Cardiac muscle cell (in vitro differentiated cells and primary cell): ENCODE measurements at places on chromosomes 2 and 18. TPM values are rescaled to one million over a fixed set of nuclear protein-coding genes. Genes with fewer than 3 reads are reported as not detected.
A peak's percentile ranks its signal among the peaks of the same experiment; 100 is the strongest.

- no peak for DNase-seq
These were observed 897.4 kb upstream of the KLHL29 start for GRCh38 chr2:22487541-22487940.

DNA sequence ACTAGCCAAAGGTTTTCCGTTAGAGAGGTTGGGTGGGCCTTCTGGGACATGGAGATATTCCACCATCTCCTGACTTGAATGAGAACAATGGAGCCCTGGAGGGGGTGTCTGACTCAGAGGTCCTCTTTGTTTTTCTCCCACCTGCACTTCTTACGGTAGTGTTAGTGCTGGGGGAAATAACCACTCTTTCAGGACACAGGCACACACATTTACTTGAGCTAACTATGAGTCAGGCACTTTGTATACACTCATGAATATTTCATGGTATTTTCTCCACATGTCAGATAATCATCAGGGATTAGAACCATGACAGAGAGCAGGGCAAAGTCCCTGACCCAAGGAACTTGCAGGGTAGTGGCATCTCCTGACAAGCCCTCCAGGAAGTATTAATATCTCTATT lies 439.1 kb downstream of the TSN start:
- no peak for DNase-seq

GRCh38 chr2:220946552-220946951 lies 625.6 kb downstream of the EPHA4 start:
- DNase-seq: no peak

- peak; percentile 79 for DNase-seq
These were observed 62.0 kb downstream of the CACNB4 start for GRCh38 chr2:152036611-152037469.

DNA sequence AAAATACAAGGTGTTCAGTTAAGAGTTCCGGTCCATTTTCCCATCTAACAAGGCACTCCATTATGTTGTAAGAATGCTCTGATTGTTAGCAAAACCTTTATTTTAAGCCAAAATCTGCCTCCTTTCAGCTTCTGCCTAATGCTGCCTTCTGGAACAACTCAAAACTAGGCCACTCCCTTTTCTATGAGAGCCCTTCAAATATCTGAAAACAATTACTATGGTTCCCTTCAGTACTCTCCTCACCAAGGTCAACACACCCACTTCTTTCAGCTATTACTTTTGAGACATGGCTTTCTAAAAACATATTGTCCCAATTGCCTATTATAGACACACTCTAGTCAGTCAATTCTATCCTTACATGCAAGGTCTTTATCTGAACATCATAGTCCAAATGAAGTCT lies 429.4 kb downstream of the ERBB4 start:
- DNase-seq: no peak

GRCh38 chr2:16625759-16626158 lies 39.9 kb downstream of the CYRIA start:
- no peak for DNase-seq

DNA sequence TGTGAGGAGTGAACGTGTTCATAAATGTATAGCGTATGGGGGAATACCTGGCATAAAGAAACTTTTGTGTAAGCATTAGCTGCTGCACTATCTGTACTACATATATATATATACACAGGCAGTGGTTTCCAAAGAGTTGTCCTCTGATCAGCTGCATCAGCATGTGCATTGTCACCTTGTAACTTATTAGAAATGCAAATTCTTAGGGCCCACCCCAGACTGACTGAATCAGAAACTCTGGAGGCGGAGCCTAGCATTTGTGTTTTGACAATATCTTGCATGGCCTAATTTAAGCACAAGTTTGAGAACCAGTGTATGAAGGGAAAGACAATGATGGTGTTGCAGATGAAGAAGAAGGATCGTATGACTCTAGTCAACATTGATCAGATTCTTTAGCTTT lies 299.5 kb downstream of the CCDC102B start:
- no peak for DNase-seq

GRCh38 chr2:9594366-9595054 lies 36.3 kb downstream of the YWHAQ start:
- DNase-seq: no peak

DNA sequence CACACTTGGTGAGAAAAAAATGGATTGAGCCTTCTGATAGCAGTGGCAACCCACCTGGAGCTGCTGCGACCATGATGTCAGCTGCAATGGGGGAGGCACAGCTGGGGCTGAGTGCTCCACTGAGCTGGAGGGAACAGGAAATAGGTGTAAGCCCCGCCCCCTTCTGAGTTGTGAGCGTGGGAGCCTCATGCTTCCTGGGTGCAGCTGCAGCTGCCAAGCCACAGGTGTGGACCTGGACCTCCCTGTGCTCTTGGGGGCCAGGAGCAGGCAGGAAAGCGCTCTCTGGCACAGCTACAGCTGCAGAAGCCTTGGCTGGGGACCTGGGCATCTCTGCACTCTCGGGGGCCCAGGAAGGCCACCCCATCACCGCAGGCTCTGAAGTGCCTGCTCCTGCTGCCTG lies 970.6 kb downstream of the DCDC2C start:
- DNase-seq: no peak

- DNase-seq: no peak
These were observed 182.9 kb downstream of the GPD2 start for GRCh38 chr2:156619021-156619539.

GRCh38 chr2:48315896-48316194 lies 214.1 kb upstream of the STON1 start:
- peak; percentile 42 for DNase-seq

DNA sequence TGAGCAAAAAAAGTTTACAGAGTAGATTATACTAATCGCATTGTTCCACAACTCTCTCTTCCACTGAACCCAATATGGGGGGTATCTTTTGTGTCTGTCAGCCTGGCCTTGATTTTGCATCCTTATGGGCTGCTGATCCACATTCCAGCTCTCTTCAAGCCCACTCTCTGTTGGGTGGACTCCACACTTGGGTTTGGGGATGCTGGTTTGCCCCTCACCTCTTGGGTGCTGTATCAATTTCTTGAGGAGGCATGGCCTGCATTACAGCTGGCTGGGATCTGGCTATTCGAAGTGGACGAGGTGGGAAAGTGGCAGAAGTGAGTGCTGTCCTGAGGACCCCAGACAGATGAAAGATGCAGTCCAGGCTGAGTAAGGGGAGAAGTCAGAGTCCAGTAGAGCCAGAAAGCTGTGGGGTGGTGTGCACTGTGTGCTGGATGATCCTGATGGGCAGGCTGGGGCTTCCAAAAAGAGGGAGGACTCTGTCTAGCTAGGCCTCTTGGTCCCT lies 141.4 kb downstream of the CAPN13 start:
- DNase-seq: no peak

DNA sequence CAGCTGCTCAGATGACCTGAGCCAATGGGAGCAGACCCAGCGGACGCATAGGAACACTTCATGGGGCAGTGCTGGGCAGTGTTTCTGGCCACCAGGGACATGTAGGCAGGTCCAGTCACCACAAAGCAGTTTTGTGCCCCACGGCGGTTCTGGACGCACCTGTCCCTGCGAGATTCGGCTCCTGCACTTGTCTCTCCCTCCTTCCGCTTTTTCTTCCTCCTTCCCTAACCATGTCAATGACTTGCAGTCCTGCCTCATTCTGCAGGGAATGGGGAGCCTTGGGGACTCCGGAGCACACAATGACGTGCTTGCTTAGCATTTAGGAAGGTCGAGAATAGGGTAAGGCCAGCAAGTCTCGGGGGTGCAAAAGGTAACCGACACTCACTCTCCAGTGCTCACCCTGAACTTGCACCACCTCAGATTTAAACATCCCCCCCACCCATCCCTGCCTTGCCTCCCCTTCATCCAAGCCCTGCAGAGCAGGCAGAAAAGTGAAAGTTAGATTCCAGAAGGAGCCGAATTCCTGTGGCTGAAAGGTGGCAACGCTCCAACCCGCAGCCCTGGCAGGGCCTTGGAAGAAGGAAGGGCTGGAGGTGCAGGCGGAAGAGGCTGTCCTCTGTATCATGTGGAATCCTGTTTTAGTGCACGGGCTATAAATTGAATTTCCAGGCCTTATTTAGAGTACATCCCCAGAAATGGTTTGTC lies 40.5 kb upstream of the ATG16L1 start:
- no peak for DNase-seq

GRCh38 chr2:46411985-46412384 lies 67.4 kb upstream of the TMEM247 start:
- no peak for DNase-seq

DNA sequence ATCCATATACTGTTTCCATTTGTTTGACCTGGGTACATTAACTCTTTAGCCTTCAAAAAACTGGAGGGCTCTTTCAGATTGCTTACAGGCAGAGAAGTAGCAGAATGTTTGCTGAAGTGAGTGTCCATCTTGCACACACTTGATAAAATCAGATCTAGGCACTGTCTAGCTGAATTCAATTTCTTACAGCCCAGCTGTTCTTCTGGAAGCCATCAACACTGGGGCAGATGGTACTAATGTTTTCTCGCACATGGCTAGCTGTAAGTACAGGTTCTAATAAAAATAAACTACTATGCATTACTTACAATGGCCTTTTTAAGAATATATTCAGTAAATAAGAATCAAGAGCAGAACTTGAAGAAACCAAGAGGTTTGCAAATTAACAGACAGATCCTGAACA lies 175.9 kb downstream of the NBAS start:
- no peak for DNase-seq

GRCh38 chr18:34729740-34730355 lies 19.8 kb downstream of the DTNA start:
- no peak for DNase-seq

GRCh38 chr2:172999641-173000386 lies 75.8 kb upstream of the MAP3K20 start:
- DNase-seq: no peak

DNA sequence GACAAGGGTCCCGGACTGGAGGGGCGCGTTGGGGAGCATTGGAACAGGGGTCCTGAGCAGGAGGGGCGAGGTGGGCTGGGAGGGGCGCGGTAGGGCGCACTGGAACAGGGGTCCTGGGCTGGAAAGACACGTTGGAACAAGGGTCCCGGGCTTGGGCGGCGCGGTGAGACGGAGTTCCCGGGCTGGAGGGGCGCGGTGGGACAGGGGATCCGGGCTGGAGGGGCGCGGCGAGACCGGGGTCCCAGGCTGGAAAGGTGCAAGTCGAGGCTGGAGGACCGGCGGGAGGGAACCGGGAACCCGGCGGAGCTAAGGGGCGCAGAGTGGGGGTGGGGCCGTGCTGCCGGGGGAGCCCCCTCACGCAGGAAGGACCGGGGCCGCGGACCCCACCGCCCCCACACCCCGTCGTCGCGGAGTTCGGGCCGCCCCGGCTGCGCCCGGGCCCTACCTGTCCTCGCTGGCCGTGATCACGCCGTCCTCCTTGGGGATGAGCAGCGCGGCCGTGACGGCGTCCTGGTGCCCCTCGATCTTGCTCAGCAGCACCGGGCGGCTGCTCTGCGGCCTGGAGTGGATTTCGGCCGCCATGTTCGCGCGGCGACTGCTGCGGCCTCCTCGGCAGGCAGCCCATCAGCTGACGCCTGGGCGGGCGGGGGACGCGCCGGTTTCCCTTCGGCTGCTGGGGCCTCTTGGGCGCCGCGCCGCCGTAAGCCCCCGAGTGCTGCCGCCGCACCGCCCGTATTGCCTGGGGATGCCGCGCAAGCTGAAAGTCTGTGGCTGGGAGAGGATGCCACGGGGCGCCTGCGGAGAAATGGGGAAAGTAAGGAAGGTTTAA lies at the start of gene WDFY1:
Gene WDFY1 (minus strand): TSS at position 633 of the 829 bp plus-strand sequence. CDS start 51 bp downstream, at position 582.
- DNase-seq: peak; percentile 95

- peak; percentile 22 for DNase-seq
These were observed 118.7 kb upstream of the NRP2 start for GRCh38 chr2:205563646-205564045.

DNA sequence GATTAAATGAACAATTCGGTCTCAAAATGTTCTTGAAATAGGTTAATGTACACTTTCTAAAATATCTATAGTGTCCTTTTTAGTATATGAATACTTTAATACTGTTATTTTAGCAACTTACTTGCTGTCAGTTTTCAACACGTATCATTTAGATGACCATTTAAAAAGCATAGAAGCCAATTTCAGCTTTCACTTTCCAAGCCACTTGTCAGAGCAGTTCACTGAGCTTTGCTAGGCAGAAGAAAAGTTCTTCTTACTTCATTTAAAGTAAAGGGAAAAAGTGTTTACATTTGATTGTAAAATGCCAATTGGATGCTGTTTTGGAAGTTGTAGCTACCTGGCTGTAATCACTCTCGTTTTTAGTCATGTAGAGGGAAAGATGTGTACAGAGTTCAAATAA lies 126.0 kb downstream of the KCNH7 start:
- DNase-seq: no peak

GRCh38 chr2:32386739-32387138 lies 29.9 kb downstream of the BIRC6 start:
- no peak for DNase-seq

DNA sequence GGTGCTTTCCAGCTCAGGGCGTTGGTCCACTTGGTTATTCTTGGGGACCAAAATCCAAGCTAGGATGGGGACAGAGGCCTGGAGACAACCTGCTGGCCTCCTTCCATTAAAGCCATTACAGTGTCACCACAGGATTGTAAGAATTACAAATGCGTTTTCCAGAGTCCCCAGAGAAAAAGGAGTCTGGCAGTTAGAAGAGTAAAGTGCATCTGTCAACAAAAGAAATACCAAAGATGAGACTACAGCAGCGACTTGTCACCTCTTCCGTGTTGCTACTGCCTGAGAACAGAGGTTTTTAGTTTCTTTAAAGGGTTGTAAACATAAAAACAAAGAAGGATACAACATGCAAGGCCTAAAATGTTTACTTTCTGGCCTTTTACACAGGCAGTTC lies 235.7 kb downstream of the AGAP1 start:
- DNase-seq: no peak

DNA sequence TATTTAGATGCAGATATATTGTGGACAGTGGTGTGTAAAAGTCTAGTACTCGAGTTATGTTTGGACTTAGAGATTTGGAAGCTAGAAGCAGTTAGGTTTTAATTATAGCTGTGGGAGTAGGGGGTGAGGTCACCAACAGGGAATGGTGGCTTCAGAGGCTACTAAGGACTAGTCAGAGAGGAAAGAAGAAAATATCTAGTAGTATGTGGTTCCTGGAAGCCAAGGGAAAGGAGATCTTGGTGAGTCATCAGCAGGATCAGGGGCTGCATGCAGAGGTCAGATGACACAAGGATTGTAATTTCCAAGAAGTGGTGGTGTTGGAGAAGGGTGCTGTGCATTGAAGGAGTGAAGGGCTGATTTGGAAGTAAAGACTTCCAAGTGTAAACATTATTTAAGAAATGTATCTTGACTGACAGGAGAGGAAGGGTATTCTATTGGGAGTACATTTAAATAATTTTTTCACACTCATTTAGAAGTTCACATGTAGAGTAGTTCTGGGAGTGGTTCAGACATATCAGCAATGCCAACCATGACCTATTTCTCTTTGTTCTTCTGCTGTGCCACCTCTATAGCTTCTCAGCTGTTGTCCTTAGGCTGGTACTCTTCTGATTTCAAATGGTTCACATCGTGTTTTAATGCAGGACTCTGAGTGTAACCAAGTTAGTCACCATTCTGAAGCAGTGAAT lies 59.1 kb downstream of the ACSL3 start:
- peak; percentile 76 for DNase-seq

GRCh38 chr2:169761970-169762292 lies 28.3 kb downstream of the KLHL23 start:
- no peak for DNase-seq

Gene ITPRIPL1
- total RNA-seq: 1.1 and 1.3 TPM in 2 replicates

Gene SERPINB12
- not detected in 2 replicates for total RNA-seq

Gene TUBA3D
- total RNA-seq: not detected in 2 replicates

Gene LRRC30
- not detected in 2 replicates for total RNA-seq

Gene IL1RN
- not detected in 2 replicates for total RNA-seq

Gene RPRM
- total RNA-seq: 0.07 TPM in 1 of 2 replicates, not detected in the other

Gene UGT1A8
- total RNA-seq: not detected in 2 replicates

Gene KRTCAP3
- total RNA-seq: 1.3 and 2.8 TPM in 2 replicates

Gene SNRPD1
- 6.8 and 16.1 TPM in 2 replicates for total RNA-seq

Gene UBXN2A
- total RNA-seq: 14.7 and 19.1 TPM in 2 replicates

Gene SF3B6
- 88.5 and 133 TPM in 2 replicates for total RNA-seq

Gene EML6
- 0.89 and 0.92 TPM in 2 replicates for total RNA-seq

Gene SLC5A7
- 0.04 and 0.06 TPM in 2 replicates for total RNA-seq
